ENCODE measurements at places on chromosomes 7 and 10.

DNA sequence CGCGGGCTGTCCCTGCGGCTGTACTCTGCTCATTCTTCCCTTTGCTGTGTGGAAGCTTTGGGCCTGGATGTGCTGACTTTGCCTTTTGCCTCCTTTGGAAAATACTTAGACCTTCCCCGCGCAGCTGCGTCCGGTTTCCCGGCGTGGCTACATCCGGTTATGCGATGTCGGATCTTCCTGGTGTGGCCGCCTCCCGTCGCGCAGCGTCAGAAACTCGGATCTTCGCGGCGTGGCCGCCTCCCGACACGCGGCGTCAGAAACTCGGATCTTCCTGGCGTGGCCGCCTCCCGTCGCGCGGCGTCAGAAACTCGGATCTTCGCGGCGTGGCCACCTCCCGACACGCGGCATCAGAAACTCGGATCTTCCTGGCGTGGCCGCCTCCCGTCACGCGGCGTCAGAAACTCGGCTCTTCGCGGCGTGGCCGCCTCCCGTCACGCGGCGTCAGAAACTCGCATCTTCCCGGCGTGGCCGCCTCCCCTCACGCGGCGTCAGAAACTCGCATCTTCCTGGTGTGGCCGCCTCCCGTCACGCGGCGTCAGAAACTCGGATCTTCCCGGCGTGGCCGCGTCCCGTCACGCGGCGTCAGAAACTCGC lies 50.2 kb upstream of the SUN1 start:
- H3K4me1 ChIP-seq: no peaks in the 10 kb centered on the region
- no peak for DNase-seq
- peaks cover 46% of the 10 kb centered on the region for H3K36me3 ChIP-seq
- H3K4me3 ChIP-seq: no peak overlapping the region
- H3K27ac ChIP-seq: no peak overlapping the region
- H3K27me3 ChIP-seq: no peaks in the 10 kb centered on the region

- H3K36me3 ChIP-seq: no peaks in the 10 kb centered on the region
- H3K4me1 ChIP-seq: peaks cover 6% of the 10 kb centered on the region
- H3K4me3 ChIP-seq: no peak overlapping the region
- H3K27me3 ChIP-seq: no peaks in the 10 kb centered on the region
- no peak for DNase-seq
These were observed 107.6 kb upstream of the PRSS58 start for GRCh38 chr7:142365410-142365842.

DNA sequence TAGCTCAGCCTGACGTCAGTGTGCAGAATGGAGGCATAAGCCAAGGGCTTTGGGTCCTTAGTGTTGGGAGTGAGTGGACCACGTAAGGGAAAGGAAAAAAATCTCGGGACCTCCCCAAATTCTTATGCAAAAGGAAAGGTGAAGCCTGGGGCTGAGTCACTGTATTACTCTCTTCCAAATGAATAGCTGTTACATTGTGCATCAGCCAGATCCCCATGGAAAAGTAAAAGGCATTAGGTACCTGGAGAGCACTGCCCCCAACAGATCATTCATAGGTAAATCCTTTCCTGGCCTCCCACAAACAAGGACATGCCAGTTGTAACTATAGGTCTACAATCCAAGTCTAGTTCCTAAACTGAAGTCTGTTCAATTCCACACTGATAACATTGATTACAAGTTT lies 170.5 kb downstream of the C1GALT1 start:
- H3K27me3 ChIP-seq: no peaks in the 10 kb centered on the region
- no peaks in the 10 kb centered on the region for H3K36me3 ChIP-seq
- H3K4me1 ChIP-seq: peaks cover 6% of the 10 kb centered on the region
- H3K4me3 ChIP-seq: no peak overlapping the region
- peak; percentile 2 for DNase-seq
- H3K27ac ChIP-seq: no peak overlapping the region

GRCh38 chr7:29611941-29612544 lies 48.4 kb downstream of the PRR15 start:
- DNase-seq: no peak
- no peak overlapping the region for H3K27ac ChIP-seq
- no peaks in the 10 kb centered on the region for H3K27me3 ChIP-seq
- no peak overlapping the region for H3K4me3 ChIP-seq
- H3K36me3 ChIP-seq: no peaks in the 10 kb centered on the region
- H3K4me1 ChIP-seq: peaks cover 24% of the 10 kb centered on the region

DNA sequence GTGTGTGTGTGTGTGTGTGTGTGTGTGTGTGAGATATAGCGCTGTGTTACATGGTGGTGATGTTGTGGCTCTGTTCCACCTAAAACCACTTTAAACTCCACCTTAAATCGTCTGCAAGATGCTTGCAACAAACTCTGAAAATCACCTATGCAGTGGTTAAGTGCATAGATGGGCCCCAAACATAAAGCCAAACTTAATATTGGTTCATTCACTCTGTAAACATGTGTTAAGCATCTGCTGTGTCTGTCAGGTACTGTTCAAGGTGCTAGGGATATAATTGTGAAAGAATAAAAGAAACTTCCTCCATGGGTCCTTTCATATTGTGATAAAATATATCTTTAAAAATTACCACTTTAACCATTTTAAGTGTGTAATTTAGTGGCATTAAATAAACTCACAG lies 645.4 kb upstream of the SORCS1 start:
- no peaks in the 10 kb centered on the region for H3K4me1 ChIP-seq
- H3K27me3 ChIP-seq: no peaks in the 10 kb centered on the region
- H3K4me3 ChIP-seq: no peak overlapping the region
- no peaks in the 10 kb centered on the region for H3K36me3 ChIP-seq

DNA sequence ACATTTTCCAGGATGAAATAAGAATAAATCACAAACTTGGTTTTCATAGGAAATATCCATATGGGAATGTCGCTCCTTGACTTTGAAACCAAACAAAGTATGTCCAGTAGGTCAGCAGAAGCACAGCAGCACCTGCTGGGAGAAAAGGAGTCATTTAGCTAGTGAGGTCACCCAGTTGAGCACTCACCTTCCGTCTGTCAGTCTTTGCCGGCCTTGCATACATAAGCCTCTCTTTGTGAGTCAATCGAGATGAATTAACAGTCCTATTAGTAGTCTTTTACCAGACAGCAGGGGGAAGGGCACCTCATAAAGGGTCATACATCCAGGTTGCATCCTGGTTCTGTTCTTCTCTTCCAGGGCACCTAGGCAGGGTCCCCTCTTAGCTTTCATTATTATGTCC lies 232.5 kb upstream of the FZD1 start:
- no peak overlapping the region for H3K4me3 ChIP-seq
- DNase-seq: no peak
- H3K4me1 ChIP-seq: no peaks in the 10 kb centered on the region
- no peaks in the 10 kb centered on the region for H3K36me3 ChIP-seq

GRCh38 chr7:24403557-24403956 lies 119.6 kb downstream of the NPY start:
- no peak for DNase-seq
- H3K36me3 ChIP-seq: no peaks in the 10 kb centered on the region
- no peaks in the 10 kb centered on the region for H3K4me1 ChIP-seq
- H3K4me3 ChIP-seq: no peak overlapping the region
- no peak overlapping the region for H3K27ac ChIP-seq

- H3K27me3 ChIP-seq: no peaks in the 10 kb centered on the region
- no peak overlapping the region for H3K27ac ChIP-seq
- H3K36me3 ChIP-seq: no peaks in the 10 kb centered on the region
- no peak overlapping the region for H3K4me3 ChIP-seq
- DNase-seq: no peak
These were observed 11.2 kb downstream of the C10orf120 start for GRCh38 chr10:122688293-122688989.

GRCh38 chr7:38296059-38296857 lies 22.8 kb upstream of the TARP start:
- no peaks in the 10 kb centered on the region for H3K27me3 ChIP-seq
- H3K4me3 ChIP-seq: no peak overlapping the region
- no peak overlapping the region for H3K27ac ChIP-seq

GRCh38 chr10:6361869-6362268 lies 159.1 kb downstream of the PFKFB3 start:
- no peaks in the 10 kb centered on the region for H3K27me3 ChIP-seq
- no peak overlapping the region for H3K4me3 ChIP-seq
- H3K36me3 ChIP-seq: peaks cover 2% of the 10 kb centered on the region
- no peak for DNase-seq

GRCh38 chr7:116395141-116395791 lies 104.3 kb upstream of the CAV2 start:
- peak overlapping the region; percentile 40 for H3K27ac ChIP-seq
- no peaks in the 10 kb centered on the region for H3K4me1 ChIP-seq
- no peaks in the 10 kb centered on the region for H3K27me3 ChIP-seq

DNA sequence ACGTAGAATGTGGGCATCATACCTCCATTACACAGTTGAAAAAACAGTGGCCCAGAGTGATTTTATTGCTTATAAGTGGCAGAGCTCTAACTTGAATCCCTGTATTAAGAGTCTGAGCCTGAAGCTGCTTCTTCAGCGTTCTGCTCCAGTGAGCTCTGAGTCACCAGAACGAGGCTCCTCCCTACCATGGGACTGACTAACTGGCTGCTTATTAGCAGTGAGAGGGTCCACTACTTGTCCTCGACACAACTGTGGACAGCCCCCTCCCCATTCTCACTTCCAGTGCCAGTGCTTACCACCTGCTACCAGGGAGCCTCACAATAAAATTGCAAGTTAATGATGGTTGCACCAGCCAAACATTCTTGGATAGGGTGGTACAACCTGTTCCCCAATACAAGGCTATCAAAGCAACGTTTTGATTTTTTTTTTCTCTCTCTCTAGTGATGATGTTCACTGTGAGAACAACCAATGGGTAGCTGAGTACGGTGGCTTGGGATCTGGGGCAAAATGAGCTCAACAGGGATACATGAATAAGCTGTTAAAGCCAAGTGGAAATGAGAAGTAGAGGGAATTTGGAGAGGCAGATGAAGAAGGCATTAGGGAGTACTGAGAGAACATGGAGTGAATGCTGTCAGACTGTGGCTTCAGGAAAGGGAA lies 2.7 kb upstream of the NRG3 start:
- H3K36me3 ChIP-seq: no peaks in the 10 kb centered on the region
- H3K4me3 ChIP-seq: no peak overlapping the region
- DNase-seq: no peak

- no peak overlapping the region for H3K27ac ChIP-seq
- no peak overlapping the region for H3K4me3 ChIP-seq
- no peak for DNase-seq
- H3K36me3 ChIP-seq: no peaks in the 10 kb centered on the region
These were observed 578.3 kb downstream of the ETV1 start for GRCh38 chr7:13411151-13411550.

DNA sequence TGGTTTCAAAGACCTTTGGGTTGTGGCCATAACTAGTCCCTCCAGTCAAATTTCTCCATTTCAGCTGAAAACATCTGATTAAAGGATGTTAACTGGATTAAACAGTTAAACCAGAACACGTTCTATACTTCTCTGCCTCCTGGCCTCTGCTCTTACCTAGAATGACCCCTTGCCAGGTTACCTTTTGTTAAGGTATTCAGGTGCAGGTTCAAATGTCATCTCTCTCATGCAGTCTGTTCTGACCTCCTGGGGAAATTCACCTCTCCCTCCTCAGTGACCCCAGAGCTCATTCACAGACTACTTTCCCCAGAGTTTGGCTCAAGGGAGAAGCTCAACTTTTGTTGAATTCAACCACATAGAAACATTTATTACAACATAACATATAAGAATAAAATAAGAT lies 67.8 kb downstream of the RELN start:
- H3K4me1 ChIP-seq: no peaks in the 10 kb centered on the region
- DNase-seq: no peak
- no peak overlapping the region for H3K27ac ChIP-seq
- no peak overlapping the region for H3K4me3 ChIP-seq
- no peaks in the 10 kb centered on the region for H3K27me3 ChIP-seq

DNA sequence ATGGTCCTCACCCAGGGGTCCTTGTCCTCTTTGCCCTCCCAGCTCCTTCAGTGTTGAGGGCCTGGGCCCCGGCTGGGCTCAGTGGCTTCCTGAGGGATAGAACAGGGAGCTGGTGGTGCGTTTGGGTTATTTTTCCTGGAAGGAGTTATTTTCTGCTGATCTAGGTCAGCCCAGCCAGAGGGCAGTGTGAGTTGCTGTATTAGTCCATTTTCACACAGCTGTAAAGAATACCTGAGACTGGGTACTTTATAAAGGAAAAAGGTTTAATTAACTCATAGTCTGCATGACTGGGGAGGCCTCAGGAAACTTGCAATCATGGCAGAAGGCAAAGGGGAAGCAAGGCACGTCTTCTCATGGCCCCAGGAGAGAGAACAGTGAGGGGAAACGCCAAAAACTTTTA lies 122.4 kb upstream of the PCBD1 start:
- no peak for DNase-seq
- no peak overlapping the region for H3K27ac ChIP-seq
- H3K4me1 ChIP-seq: no peaks in the 10 kb centered on the region
- H3K4me3 ChIP-seq: no peak overlapping the region

DNA sequence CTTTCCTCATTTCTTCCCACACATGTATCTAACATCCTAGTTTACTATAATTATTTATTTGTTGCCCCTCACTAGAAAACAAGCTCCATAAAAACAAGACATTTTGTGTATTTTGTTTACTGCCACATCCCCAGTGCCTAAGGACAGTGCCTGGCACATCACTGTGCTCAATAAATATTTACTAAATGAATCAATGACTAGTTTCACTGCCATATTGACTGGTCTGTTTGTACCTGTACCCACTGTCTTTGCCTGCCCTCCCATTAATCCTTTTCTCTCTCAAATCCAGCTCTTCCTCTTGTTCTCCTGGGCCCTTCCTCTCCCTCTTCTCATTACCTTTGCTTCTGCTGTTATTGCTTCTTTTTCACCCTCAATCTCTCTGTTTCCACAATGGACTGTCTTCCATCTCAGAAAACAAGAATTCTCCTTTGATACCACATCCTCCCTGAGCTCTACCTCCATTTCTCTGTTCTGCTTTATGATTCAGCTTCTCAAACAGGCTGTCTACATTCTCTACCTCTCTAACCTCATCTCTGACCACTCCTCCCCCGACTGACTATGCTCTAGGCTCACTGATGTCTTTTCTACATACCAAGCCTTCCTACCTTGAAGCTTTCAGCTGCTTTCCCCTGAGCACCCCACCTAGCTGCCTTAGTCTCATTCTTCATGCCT lies 8.3 kb upstream of the FAM133B start:
- no peak overlapping the region for H3K4me3 ChIP-seq
- no peak for DNase-seq
- no peak overlapping the region for H3K27ac ChIP-seq

DNA sequence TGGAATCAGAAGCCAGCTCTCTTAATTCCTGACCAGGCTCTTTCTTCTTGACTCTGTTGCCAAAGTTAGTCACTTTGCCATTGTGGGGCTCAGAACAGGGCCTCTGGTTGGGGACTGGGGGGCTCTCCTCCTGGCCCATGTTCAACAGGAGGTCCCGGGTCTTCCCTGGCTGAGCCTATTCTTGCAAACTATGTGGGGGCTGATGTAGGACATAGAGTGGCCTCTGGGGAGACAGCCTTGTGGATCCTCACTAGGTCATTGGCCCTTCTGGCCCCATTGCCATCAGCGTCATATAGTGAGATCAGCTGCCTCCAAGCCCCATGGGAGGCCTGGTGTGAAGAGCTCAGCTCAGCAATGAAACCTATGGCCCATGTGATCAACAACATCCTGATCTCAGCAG lies 77.6 kb upstream of the LEP start:
- H3K4me3 ChIP-seq: no peak overlapping the region
- no peak overlapping the region for H3K27ac ChIP-seq
- H3K4me1 ChIP-seq: peaks cover 30% of the 10 kb centered on the region
- DNase-seq: no peak

- H3K4me3 ChIP-seq: no peak overlapping the region
- peaks cover 16% of the 10 kb centered on the region for H3K36me3 ChIP-seq
- no peaks in the 10 kb centered on the region for H3K27me3 ChIP-seq
- no peak overlapping the region for H3K27ac ChIP-seq
- peaks cover 22% of the 10 kb centered on the region for H3K4me1 ChIP-seq
These were observed 33.7 kb downstream of the CHST12 start for GRCh38 chr7:2437136-2437535.

Measured in trophoblast cell (in vitro differentiated cells and primary cell).